ENCODE measurements at places on chromosomes 11 and 22.

DNA sequence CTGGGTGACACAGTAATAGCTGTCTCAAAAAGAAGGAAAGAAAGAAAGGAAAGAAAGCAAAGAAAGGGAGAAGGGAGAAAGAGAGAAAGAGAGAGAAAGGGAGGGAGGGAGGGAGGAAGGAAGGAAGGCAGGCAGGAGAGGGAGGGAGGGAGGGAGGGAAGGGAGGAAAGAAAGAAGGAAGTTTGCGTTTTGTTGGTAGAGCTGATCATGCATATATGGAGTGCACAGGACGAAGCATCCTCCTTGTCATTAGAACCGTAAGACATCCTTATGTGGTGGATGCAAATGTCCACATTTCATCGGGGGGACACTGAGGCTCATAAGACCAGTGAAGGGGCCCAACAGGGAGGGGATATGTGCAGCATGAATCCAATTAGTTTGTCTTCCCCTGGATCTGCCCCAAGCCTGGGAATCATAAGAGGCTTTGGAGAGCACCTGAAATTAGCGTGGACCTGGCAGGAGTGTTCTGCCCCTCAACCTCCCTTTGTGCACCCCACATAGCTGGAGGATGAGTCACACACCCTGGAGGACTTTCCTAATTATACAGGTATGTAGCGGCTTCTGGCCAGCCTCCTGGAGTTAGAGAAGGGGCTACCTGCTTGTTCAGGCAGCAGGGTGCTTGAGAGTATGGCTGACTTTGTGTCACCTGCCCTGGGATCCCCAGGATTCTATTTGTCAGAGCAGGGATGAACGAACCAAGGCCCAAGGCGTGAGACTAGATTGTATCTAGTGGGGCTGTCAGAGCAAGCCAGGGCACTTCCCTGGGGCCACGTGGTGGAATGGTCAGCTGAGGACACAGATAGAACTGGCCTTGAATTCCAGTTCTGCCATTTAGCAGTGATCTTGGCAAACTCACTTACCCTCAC, 119.7 kb upstream of the CD82 start:
- no peak for DNase-seq

- peak; percentile 66 for DNase-seq
Observed at GRCh38 chr11:128928400-128928799, 14.3 kb downstream of the TP53AIP1 start.

- DNase-seq, result no peak
Observed at GRCh38 chr22:25483931-25484330, 80.5 kb upstream of the GRK3 start.

DNA sequence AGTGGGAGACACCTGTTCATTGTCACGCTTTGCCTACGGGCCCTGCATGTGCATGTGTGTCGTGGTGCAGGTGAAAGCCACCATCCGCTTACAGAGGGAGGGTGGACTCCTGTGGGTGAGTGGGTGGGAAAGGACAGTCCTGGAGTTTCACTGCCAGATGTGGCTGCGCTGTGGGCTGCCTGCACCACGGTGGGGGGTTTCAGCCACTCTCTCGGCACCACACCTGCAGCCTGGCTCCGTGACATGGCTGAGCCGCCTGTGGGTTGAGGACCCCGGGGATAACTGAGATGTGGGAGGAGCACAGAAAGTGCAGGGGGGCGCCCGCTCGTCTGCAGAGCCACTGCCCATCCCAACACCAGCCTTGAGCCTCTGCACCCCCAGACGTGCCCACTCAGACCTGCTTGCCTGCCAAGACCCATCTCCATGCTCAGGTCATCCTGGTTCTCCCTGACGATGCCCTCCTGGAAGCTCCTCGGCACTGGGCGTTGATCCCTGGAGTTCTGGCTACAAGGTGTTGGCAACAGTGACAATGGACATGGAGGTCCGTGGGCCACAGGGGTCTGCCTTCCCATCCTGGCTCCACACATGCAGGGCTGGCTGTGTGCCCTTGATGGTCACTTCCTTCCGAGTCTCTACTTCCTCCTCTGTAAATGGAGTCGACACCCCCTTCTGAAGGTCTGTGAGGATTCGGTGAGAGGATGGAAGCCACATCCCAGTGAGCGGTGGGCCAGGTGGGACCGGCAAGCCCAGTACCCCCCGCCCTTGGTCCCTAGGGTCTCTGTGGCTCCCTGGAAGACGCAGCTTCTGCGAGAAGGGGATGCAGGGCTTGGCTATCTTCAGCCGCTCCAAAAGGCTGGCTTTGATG, 1007.0 kb downstream of the BRD1 start:
- no peak for DNase-seq

GRCh38 chr11:130328420-130328819, 13.7 kb upstream of the ZBTB44 start:
- DNase-seq, result no peak

DNA sequence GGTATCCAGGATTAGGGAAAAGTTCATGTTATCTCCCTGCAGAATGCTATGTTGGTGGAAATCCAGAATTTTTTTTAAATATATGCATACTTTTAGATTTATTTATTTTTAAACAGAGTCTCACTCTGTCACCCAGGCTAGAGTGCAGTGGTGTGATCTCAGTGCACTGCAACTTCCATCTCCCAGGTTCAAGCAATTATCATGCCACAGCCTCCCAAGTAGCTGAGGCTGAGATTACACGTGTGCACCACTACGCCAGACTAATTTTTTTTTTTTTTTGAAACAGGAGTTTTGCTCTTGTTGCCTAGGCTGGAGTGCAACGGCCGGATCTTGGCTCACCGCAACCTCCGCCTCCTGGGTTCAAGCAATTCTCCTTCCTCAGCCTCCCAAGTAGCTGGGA, 2.6 kb downstream of the PACSIN2 start:
- DNase-seq, result no peak

DNA sequence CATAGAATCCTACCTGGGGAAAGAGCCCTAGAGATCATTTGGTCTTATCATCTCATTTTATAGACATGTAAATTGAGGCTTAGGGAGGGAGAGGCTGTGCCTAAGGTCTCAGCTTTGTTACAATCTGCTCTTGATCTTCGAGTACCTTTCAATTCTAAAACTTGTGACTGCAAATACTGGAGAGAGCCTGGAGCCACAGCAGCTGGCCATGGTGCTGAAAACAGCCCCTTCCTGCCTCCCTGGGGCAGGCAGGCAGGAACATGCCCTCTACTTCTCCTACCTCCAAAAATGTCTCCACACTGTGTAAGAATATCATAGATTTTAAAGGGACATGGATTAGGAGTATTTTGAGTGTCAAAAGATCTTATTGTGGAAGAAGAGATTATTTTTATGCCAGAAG, 52.2 kb downstream of the C22orf42 start:
- DNase-seq, result peak; percentile 23

DNA sequence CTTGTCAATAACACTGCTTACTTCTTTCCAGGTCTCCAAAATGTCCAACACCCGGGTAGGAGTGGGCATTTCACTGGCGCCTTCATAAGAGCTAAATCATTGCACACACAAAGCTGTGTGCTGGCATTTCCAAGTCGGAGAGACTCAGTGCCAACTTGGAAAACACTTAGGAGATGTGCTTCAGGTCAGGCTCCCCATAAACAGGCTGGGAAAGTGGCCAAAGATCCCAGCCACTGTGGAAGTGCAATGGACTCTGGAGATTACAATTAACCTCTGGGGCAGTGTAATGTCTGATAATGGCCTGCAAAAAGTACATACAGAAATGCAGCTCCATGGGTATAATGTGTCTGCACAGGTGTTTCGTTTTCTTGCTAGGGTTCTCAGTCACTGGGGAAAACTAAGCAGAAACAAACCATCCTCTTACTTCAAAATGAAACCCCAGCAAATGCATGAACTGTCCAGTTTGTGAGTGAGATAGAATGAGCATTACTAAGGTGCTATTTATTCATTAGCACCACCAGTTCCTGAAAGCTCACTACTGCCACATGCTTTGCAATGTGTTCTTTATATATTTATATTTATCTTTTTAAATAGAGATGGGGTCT, 79.0 kb downstream of the ABTB2 start:
- DNase-seq, result no peak

- DNase-seq, result peak; percentile 57
Observed at GRCh38 chr22:30890686-30891442, 77.7 kb downstream of the MORC2 start.

DNA sequence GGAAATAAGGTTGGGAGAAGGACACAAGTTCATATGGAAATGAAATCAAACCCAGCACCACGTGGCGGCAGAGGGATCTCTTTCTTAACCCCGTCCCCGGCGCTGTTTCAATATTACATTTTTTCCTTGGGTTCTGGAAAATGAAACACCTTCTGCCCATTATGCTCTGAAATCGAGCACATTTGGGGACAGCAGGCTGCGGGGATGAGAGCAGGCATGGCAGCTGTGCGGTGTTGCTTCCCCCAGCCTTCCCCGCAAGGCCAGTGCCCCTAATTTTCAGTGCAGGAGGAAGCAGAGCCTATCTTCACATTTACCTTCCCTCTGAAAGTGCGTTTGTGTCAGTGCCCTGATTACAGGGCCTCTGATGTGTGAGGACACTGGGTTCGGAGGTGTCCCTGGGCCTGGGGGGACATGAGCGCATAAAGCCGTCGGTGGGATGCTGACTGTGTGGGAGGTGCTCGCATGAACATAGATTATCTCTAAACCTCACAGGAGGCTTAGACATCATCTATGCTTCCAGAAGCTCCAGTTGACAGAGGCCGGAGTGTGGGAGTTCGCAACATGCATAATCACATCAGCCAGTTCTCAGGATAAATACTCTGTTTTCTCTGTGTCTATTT, 921.3 kb downstream of the BRD1 start:
- DNase-seq, result no peak

GRCh38 chr11:66708701-66709100, 20.3 kb downstream of the SPTBN2 start:
- DNase-seq, result no peak

GRCh38 chr11:22808571-22809197, 20.9 kb downstream of the SVIP start:
- peak; percentile 73 for DNase-seq

GRCh38 chr11:125330462-125331325, 165.4 kb downstream of the FEZ1 start:
- DNase-seq, result no peak

- no peak for DNase-seq
Observed at GRCh38 chr11:8168485-8169257, at the start of gene RIC3. RIC3 (minus strand) TSS chr11:8169025; CDS start chr11:8168989, 36 bp downstream.

DNA sequence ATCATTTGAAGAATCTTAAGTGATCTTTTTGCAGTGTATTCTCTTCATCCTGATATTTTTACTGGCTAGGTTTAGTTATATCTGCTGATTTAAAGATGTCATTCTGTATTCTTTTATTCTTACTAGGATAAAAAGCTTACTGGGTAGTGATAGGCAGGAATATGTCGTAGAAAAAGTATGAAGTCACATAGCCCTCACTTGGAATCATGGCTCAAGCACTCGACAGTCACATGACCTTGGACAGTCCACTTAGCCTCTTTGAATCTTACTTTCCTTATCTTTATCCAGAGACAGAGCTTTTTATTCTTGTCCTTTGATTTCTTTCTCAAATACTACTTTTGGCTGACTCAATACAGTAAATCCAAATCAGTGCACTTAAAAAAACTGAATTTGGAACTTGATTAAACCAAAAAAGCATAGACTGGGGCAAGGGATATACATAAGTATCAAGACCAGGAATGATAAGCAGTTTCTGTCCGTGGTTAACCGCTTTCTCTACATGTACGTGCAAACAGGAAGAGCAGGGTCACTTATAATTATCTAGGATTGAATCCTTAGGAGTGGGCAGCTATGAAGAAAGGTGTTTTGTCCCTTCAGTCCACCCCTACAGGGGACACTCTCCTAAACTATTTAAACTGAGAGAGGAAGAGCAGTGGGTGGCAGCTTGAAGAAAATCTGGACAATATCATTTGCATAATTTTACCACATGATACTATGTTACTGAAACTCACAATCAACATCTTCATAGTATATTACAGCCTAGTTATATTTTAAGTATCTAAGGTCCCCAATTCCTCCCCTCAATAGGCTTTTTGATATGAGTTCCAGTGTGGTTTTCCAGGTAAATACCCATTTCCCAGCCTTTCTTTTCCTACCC, 8.0 kb downstream of the MMP7 start:
- DNase-seq, result no peak

GRCh38 chr11:86617502-86617901, 54.9 kb downstream of the ME3 start:
- DNase-seq, result no peak

DNA sequence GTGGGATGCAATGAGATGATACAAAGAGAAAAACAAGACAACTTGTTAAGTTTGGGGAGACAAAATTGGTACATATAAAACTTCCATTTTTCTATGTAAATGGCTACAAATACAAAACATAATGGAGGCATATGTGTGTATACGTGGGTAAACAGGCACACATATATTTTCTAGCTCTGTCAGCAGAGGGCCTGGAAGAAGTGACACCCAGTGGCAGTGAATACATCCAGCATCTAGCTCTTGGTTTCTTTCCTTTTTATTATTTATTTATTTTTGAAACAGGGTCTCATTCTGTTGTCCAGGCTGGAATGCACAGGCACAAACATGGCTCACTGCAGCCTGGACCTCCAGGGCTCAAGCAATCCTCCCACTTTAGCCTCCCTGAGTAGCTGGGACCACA, 5.0 kb upstream of the RASL10A start:
- no peak for DNase-seq

DNA sequence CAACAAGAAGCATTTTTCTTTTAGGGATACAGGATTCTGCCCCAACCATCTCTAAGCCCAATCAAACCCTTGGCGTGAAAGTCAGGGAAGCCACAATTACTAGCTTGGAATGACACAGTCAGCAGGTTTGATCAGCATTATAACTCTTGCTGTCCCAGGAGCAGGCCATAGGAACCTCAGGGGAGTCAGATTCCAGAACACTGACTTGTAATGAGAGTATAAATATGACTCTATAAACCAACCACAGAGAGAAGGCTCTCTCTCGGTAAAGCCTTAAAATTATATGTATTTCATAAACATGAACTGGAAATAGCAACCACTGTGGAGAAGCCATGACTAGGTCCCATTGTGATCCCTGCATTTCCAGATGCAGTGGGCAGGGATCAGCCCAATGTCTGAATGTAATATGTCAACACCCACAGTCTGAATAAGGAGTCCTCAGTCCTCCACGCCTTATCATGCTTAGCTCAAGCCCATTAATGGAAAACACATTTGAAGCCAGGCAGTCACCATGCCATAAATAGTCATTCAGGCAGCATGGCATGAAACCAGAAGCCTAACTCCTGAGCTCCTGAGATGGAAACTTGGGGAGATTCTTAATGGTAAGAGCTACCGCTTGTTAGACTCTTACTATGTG, 99.1 kb upstream of the MTNR1B start:
- DNase-seq, result no peak

DNA sequence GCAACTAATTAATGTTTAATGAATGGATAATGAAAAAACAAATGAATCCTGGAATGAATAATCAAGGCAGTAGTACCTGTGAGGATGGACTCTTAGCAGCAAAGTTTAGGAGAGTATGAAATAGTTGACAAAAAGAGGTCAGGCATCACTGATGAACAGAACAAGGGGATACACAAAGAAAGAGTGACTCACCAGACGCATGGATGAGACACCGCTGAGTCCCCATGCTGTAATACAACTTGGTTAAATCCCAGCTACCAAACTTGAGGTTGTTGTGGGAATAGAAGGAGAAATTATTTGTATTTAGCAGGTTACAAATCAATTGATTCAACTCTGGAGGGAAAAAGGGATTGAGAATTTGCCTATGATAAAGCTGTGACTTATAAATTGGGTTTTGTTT, 976.9 kb upstream of the TENM4 start:
- no peak for DNase-seq

- no peak for DNase-seq
Observed at GRCh38 chr11:87298155-87298554, 260.4 kb downstream of the TMEM135 start.

GRCh38 chr11:40370821-40371616, 1088.4 kb downstream of the LRRC4C start:
- DNase-seq, result no peak

- DNase-seq, result no peak
Observed at GRCh38 chr11:94557421-94557820, 9.7 kb upstream of the PIWIL4 start.

GRCh38 chr11:33296695-33297094, 39.5 kb downstream of the HIPK3 start:
- DNase-seq, result no peak

All from RPMI8226 (cell line).